ENCODE measurements at places on chromosomes 3 and 15.
A peak's percentile ranks its signal among the peaks of the same experiment; 100 is the strongest.

- no peaks in the 10 kb centered on the region for H3K36me3 ChIP-seq
- H3K4me1 ChIP-seq, result peaks cover 6% of the 10 kb centered on the region
- no peaks in the 10 kb centered on the region for H3K27me3 ChIP-seq
- no peak overlapping the region for H3K27ac ChIP-seq
- no peak overlapping the region for H3K4me3 ChIP-seq
Observed at GRCh38 chr15:90261811-90262210, 3.7 kb upstream of the NGRN start.

- no peak overlapping the region for H3K4me3 ChIP-seq
- no peak overlapping the region for H3K27ac ChIP-seq
- H3K36me3 ChIP-seq, result no peaks in the 10 kb centered on the region
- H3K27me3 ChIP-seq, result no peaks in the 10 kb centered on the region
Observed at GRCh38 chr3:22947851-22948250, 255.3 kb upstream of the UBE2E2 start.

- H3K4me1 ChIP-seq, result no peaks in the 10 kb centered on the region
- H3K4me3 ChIP-seq, result peak overlapping the region; percentile 37
- H3K27ac ChIP-seq, result no peak overlapping the region
- H3K36me3 ChIP-seq, result no peaks in the 10 kb centered on the region
- peak; percentile 40 for DNase-seq
- H3K27me3 ChIP-seq, result no peaks in the 10 kb centered on the region
Observed at GRCh38 chr3:33645060-33645647, 72.9 kb downstream of the CLASP2 start.

DNA sequence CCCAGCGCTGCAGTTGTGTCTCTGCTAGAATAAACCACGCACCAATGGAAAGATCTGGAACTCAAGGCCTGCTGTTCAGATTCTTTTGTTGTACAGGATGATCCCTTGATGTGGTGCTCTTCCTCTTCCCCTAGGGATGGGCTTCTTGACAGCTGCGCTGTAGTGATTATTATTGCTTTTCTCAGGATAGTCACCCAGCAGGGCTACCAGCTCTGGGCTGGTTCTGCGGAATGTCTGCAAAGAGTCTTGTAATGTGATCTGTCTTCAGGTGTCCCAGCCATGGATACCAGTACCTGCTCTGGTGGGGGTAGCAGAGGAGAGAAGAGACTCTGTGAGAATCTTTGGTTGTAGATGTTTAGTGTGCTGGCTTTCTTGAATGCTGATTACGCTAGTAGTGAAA is 974.2 kb downstream of the NSUN3 start:
- H3K36me3 ChIP-seq, result no peaks in the 10 kb centered on the region
- no peak for DNase-seq
- H3K4me1 ChIP-seq, result no peaks in the 10 kb centered on the region
- no peak overlapping the region for H3K27ac ChIP-seq
- no peaks in the 10 kb centered on the region for H3K27me3 ChIP-seq

DNA sequence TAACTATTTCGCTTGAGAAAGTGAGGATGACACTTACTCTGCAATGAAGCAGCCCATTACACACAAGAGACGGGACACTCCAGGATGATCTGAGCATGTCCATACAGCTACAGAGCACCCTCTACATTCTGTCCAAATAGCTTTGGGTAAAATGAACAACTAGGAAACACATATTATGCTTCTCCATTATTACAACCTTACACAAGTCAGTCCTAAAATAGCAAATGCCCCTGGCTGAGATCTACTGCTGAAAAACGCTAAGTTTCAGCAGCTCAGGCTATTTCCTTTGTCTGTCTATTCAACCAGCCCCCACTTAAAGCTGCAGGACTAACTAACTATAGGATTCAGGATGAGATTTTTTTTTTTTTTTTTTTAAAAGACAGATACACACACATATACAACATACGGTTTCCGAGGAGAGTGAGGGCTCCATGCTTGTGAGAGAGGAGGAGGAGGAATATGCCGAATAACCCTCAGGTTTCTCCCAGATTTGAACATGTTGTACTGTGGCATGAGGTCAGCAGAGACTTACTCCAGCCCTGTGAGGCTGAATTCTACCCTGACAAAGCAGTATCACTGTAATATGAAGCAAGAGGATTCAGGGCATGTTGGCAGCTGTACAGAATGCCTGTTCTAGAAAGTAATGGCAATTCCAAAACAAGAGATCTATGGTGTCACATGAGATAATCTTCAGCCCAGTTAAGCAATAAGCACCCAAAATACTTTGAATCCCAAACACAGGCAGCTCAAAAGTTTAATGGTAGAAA is 117.3 kb upstream of the PLXND1 start:
- no peak overlapping the region for H3K27ac ChIP-seq
- peak; percentile 93 for DNase-seq
- peaks cover 2% of the 10 kb centered on the region for H3K4me1 ChIP-seq
- H3K27me3 ChIP-seq, result no peaks in the 10 kb centered on the region
- no peak overlapping the region for H3K4me3 ChIP-seq
- H3K36me3 ChIP-seq, result no peaks in the 10 kb centered on the region

GRCh38 chr3:134630506-134630905 is 20.3 kb downstream of the KY start:
- no peak overlapping the region for H3K27ac ChIP-seq
- no peaks in the 10 kb centered on the region for H3K27me3 ChIP-seq
- DNase-seq, result no peak
- H3K36me3 ChIP-seq, result no peaks in the 10 kb centered on the region

- no peaks in the 10 kb centered on the region for H3K27me3 ChIP-seq
- H3K4me1 ChIP-seq, result peaks cover 23% of the 10 kb centered on the region
- H3K4me3 ChIP-seq, result no peak overlapping the region
- no peaks in the 10 kb centered on the region for H3K36me3 ChIP-seq
- peak; percentile 47 for DNase-seq
Observed at GRCh38 chr3:9347887-9348286, 15.0 kb upstream of the THUMPD3 start.

DNA sequence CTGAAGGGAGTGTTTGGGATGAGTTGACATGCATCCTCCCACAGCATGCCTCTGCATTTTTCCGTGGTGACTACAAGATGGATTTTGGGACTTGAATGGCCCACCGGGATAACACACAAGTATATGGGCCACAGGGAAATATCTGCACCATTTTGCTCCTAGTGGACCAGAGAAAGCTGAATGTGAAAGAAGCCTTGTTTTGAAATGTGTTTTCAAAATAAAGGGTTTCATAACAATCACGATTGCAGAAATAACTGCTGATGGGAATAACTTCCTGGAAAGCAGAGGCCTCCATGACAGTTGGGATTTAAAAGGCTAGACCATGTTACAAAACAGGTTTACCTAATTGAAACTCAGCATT is 77.5 kb upstream of the PRR23C start:
- no peak overlapping the region for H3K4me3 ChIP-seq
- peaks cover 21% of the 10 kb centered on the region for H3K4me1 ChIP-seq
- peak; percentile 47 for DNase-seq
- H3K27ac ChIP-seq, result no peak overlapping the region
- H3K36me3 ChIP-seq, result no peaks in the 10 kb centered on the region

DNA sequence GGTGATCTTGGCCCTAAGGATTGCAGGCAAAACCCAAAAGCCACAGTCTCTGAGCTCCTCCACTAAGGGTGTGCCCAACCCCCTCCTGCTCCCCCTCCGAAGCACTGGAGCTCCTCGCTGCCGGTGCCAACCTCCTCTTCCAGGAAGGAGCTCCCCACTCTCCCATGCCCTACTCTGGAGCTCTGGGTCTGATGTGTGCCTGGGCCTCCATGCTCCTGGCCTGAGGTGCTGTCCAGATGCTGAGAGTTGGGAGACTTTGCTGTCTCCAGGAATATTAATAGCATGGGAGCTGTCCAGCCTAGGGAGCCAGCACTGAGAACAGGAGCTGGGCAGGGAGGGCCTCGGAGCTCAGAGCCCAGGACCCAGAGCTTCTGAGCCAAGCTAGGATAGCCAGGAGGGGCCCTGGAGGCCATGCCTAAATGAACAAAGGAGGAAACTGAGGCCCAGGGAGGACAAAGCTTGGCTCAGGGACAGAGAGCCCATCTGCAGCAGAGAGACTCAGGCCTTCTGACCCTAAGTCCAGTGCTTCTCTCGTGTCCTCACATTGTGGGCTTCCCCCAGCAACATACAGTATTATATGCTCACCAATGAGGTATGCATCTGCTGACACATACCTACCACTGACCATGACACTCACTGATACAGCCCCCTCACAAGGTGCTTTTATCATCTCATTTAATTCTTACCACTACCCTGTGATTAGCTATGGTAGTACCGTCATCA is 36.9 kb upstream of the HERC1 start:
- no peak overlapping the region for H3K27ac ChIP-seq
- DNase-seq, result peak; percentile 81
- H3K27me3 ChIP-seq, result peaks cover 4% of the 10 kb centered on the region
- no peak overlapping the region for H3K4me3 ChIP-seq
- H3K36me3 ChIP-seq, result no peaks in the 10 kb centered on the region

DNA sequence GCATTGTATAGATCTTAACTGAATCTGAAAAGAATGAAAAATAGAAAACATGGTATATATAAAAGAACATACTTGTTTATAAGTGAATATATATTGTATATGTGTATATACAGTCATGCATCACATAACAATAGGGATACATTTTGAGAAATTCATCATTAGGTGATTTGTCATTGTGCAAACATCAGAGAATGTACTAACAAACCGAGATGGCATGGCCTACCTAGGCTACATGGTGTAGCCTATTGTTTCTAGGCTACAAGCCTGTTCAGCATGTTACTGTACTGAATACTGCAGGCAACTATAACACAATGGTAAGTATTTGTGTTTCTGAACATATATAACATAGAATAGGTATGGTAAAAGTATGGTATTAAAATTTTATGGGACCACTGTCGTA is 64.6 kb upstream of the CHRM5 start:
- no peak overlapping the region for H3K4me3 ChIP-seq
- H3K27me3 ChIP-seq, result no peaks in the 10 kb centered on the region
- no peaks in the 10 kb centered on the region for H3K36me3 ChIP-seq
- H3K27ac ChIP-seq, result no peak overlapping the region
- no peak for DNase-seq

DNA sequence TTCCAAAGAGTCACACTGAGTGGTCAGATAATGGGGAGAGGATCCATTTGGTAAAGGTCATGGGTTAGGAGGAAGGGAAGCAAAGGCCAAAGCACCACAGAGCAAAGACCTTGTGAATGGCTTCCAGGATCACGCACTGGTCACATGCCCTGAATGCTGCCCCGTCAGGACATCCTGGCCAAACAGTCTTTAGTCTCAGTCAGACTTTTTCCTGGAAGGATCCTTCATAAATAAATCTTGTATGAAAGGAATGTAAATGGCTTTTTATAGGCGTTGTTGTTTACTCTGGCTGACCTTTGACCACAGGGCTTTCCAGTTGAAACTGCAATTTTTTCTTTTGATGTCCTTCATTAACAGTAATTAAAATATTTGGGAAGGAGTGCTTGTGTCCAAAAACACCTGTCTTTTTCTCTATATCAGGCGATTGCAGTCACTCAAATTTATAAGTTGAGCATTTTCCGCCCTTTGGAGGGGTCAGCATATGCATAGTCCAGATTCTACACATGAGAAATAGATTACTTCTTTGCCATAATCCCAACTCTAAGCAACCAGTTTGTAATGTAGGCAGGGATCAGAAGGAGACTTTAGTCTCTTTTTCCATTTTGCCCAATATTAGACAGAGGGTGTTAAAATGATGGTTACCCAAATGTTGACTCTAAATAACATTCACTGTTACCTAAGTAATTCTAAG is 48.4 kb downstream of the CHAC1 start:
- no peak for DNase-seq
- peaks cover 13% of the 10 kb centered on the region for H3K4me1 ChIP-seq
- H3K27me3 ChIP-seq, result no peaks in the 10 kb centered on the region
- no peak overlapping the region for H3K4me3 ChIP-seq
